CD4-positive, alpha-beta T cell treated with Interleukin-4 for 1 hour (primary cell): ENCODE measurements at places on chromosomes 3 and 15.

- no peak for DNase-seq
Observed at GRCh38 chr3:168470380-168470779, 374.7 kb upstream of the GOLIM4 start.

DNA sequence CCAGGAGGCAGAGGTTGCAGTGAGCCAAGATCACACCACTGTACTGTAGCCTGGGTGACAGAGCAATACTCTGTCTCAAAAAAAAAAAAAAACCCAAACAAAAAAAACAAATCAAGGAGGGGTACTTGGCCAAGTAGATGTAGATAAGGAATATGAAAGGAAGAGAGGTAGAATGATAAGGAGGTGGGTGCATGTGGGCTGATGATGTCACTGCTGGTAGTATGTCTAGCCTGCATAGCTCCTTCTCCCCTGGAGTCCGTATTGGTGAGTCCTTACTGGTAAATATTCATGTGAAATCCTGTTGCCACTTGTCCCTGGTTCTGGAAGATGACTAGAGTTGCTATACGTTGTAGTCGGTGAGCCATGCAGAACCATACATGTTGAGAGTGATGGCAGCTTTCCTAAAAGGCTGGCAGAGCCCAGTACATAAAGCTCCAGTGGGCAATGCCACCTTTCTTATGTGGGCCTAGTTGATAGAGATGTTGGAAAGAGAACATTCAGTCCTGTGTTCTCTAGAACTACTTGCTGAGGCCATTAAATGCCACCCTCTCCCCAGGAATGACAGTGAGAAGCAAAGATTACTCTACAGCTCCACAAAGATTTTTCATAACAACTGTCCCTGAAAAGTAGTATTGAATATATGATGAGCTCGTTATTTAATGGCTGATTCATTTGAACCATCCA lies 11.0 kb downstream of the KAT2B start:
- DNase-seq = peak; percentile 23

- DNase-seq = no peak
Observed at GRCh38 chr3:45460361-45460760, 72.0 kb downstream of the LARS2 start.

GRCh38 chr15:74631935-74632560 lies 16.4 kb downstream of the CLK3 start:
- DNase-seq = peak; percentile 54

DNA sequence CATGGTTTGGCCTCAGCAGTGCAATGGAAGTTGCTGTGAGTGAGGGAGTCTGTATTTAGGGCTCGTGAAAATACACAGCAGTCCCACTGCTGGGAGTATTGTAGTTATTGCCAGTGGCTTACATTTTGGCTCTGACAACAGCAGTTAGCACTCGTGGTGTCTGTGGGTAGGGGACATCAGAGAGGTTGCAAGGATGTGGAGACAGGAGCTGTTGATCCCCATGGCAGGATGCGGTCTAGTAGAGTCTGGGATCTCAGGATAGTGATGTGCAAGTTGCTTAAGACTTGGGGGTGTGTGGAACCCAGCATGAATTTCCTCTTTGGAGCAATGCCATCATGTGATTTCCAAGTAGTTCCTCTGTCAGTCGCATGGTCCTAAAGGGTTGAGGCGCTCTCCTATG lies 59.9 kb downstream of the GALK2 start:
- no peak for DNase-seq

DNA sequence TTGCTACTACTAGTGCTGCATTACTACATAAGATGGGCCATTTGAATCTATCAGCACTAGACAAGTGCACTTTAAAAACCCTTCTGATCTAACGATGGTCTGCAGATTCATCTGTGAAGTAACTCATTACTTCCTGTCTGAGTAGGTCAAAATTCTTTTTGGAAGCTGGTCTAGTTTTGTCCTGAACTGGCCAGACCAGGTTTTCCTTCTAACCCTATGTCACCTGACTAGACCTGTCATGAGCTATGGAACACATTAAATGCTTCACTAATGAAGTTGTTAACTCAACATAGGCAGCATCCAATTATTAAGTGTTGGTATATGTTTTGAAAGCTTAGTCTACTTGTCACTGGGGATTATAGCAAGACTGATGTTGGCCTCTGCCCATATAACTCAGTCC lies 10.1 kb upstream of the RBM5 start:
- no peak for DNase-seq

- DNase-seq = no peak
Observed at GRCh38 chr3:46705751-46706552, 4.8 kb downstream of the TMIE start.

GRCh38 chr3:149203758-149204157 lies 17.9 kb downstream of the CP start:
- DNase-seq = peak; percentile 2
